ENCODE measurements at places on chromosomes 3 and 15. TPM values are rescaled to one million over a fixed set of nuclear protein-coding genes. Genes with fewer than 3 reads are reported as not detected.

SLC9A9 gene
- 15.6 TPM for total RNA-seq

OR5K2 gene
- not detected for total RNA-seq

- H3K4me1 ChIP-seq: peaks cover 51% of the 10 kb centered on the region
- no peaks in the 10 kb centered on the region for H3K27me3 ChIP-seq
- peak overlapping the region; percentile 15 for H3K27ac ChIP-seq
- no peaks in the 10 kb centered on the region for H3K36me3 ChIP-seq
These were observed 6.7 kb upstream of the SRP14 start for GRCh38 chr15:40045572-40046217.

DNA sequence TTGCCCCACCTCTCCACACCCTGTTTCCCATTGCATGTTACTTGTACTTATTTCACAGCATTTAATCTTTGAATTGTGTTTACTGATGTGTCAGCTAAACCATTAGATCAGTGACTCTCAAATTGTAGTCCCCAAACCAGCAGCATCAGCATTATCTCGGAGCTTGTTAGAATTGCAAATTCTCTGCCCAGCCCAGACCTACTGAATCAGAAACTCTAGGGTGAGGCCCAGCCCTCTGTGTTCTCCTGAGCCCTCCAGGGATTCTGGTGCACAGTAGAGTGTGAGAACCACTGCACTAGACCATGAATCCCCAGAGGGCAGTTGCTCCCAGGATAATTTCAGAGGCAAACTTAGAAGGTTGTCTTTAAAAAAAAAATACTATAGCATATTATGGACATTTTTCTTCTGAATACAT is 13.0 kb downstream of the PLD1 start:
- H3K4me1 ChIP-seq: peaks cover 17% of the 10 kb centered on the region
- H3K36me3 ChIP-seq: no peaks in the 10 kb centered on the region
- no peaks in the 10 kb centered on the region for H3K27me3 ChIP-seq
- H3K4me3 ChIP-seq: no peak overlapping the region
- H3K27ac ChIP-seq: no peak overlapping the region
- no peak for DNase-seq

CD276 gene
- 55.0 TPM for total RNA-seq

SEMA5B gene
- total RNA-seq: 0.71 TPM

- peak overlapping the region; percentile 20 for H3K27ac ChIP-seq
- no peak overlapping the region for H3K4me3 ChIP-seq
- no peaks in the 10 kb centered on the region for H3K36me3 ChIP-seq
- no peak for DNase-seq
These were observed 53.6 kb upstream of the BCL6 start for GRCh38 chr3:187798531-187799530.

DNA sequence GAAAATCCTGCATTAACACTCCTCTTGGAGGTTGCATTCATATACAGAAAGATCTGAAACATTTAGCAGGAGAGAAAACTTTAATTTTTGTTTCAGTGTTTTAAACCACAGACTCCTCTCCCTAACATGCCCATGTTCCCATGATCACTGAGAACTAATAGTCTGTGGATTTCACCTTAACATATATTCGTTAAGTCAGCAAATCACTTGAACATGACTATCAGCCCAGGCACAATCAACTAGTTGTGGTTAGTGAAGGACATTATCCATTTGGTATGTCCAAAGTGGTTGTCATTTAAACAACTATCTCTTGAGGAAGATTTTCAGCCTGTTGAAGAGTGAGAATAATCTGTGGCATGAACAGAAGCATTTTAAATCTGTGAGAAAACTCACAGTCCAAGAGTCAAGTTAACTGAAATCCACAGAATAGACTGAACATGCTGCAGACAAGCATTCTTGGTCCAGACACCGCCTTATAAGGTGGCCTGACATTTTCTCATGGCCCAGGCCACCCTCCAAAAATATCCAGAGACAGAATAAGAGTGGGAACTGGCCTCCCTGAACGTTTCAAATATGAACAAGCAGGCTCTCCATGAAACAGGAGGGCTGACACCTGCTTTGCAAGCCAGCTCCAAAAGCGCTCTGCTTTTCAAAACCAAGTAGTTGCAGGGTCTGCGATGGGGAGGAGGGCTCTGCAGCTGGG is 39.9 kb upstream of the ADCY5 start:
- peaks cover 19% of the 10 kb centered on the region for H3K36me3 ChIP-seq
- DNase-seq: no peak
- H3K4me1 ChIP-seq: no peaks in the 10 kb centered on the region
- H3K4me3 ChIP-seq: no peak overlapping the region
- no peak overlapping the region for H3K27ac ChIP-seq
- H3K27me3 ChIP-seq: peaks cover 4% of the 10 kb centered on the region

- no peak overlapping the region for H3K4me3 ChIP-seq
- no peaks in the 10 kb centered on the region for H3K27me3 ChIP-seq
- H3K4me1 ChIP-seq: no peaks in the 10 kb centered on the region
- no peak overlapping the region for H3K27ac ChIP-seq
- H3K36me3 ChIP-seq: no peaks in the 10 kb centered on the region
These were observed 132.2 kb downstream of the KLF13 start for GRCh38 chr15:31458596-31459399.

- H3K27me3 ChIP-seq: no peaks in the 10 kb centered on the region
- no peaks in the 10 kb centered on the region for H3K4me1 ChIP-seq
- no peak overlapping the region for H3K4me3 ChIP-seq
- H3K27ac ChIP-seq: no peak overlapping the region
- H3K36me3 ChIP-seq: no peaks in the 10 kb centered on the region
- DNase-seq: no peak
These were observed 40.0 kb upstream of the TEX9 start for GRCh38 chr15:56325186-56325585.

DNA sequence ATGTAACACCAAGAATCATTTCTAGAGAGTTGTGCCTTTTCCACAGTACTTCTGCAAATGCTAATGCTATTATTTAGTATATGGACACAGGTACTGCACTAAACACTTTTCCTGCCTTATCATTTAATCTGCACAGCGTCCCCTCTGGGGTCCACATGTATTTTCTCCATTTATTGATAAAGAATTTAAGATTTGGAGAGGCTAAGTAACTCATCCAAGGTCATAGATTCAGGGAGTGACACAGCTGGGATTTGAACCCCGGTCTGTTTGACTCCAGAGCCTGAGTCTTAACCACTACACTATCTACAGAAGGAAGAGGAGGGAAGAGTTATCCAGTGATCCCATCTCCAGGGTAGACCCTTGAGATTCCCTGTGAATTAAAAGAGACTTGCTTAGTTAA is 24.9 kb upstream of the TPRG1 start:
- H3K36me3 ChIP-seq: peaks cover 6% of the 10 kb centered on the region
- DNase-seq: no peak
- no peaks in the 10 kb centered on the region for H3K27me3 ChIP-seq
- no peak overlapping the region for H3K27ac ChIP-seq
- no peak overlapping the region for H3K4me3 ChIP-seq
- peaks cover 16% of the 10 kb centered on the region for H3K4me1 ChIP-seq

DNA sequence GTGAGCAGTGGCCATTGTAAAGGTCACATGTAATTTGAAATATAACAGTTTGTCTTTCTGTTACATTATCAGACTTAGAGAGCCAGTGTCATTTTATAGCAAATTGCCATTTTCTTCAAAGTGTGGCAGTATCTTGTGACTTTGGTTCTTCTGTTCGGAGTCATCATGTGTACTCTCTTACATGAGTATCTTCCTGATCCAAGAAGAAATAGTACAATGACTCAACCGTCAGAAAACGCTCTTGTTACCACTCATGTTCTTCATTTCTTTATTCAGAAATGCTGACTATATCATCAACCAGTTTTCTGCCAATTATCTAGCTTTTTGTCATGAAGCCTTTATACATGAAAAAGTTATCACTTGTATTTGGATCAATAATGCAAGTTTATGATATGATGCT is 93.6 kb upstream of the CGNL1 start:
- no peak overlapping the region for H3K27ac ChIP-seq
- no peak overlapping the region for H3K4me3 ChIP-seq
- H3K27me3 ChIP-seq: no peaks in the 10 kb centered on the region
- H3K36me3 ChIP-seq: peaks cover 74% of the 10 kb centered on the region
- peaks cover 4% of the 10 kb centered on the region for H3K4me1 ChIP-seq

DNA sequence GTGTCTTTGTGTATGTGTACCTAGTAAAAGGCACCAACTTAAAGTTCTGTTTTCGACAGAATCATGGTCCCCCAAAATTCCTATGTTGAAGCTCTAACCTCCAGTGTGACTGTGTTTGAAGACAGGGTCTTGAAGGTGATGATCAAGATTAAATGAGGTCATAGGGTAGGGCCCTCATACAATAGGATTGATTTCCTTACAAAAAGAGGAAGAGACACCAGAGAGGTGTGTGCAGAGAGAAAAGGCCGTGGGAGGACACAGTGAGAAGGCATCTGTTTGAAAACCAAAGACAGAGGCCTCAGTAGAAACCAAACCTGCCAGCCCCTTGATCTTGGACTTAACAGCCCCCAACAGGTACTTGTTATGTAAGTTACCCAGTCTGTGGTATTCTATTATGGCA is 52.0 kb upstream of the CORO2B start:
- H3K36me3 ChIP-seq: no peaks in the 10 kb centered on the region
- no peak overlapping the region for H3K27ac ChIP-seq
- no peaks in the 10 kb centered on the region for H3K27me3 ChIP-seq

- H3K27me3 ChIP-seq: no peaks in the 10 kb centered on the region
- no peak overlapping the region for H3K27ac ChIP-seq
- H3K4me3 ChIP-seq: no peak overlapping the region
- no peaks in the 10 kb centered on the region for H3K36me3 ChIP-seq
- DNase-seq: no peak
- no peaks in the 10 kb centered on the region for H3K4me1 ChIP-seq
These were observed 128.3 kb upstream of the RGMA start for GRCh38 chr15:93217343-93217742.

GRCh38 chr3:65685621-65686235 is 353.0 kb downstream of the MAGI1 start:
- H3K4me1 ChIP-seq: no peaks in the 10 kb centered on the region
- no peak for DNase-seq
- no peaks in the 10 kb centered on the region for H3K27me3 ChIP-seq
- no peaks in the 10 kb centered on the region for H3K36me3 ChIP-seq

GRCh38 chr3:111248406-111248805 is 176.8 kb downstream of the NECTIN3 start:
- H3K36me3 ChIP-seq: no peaks in the 10 kb centered on the region
- no peaks in the 10 kb centered on the region for H3K4me1 ChIP-seq
- no peak overlapping the region for H3K27ac ChIP-seq
- DNase-seq: no peak

DNA sequence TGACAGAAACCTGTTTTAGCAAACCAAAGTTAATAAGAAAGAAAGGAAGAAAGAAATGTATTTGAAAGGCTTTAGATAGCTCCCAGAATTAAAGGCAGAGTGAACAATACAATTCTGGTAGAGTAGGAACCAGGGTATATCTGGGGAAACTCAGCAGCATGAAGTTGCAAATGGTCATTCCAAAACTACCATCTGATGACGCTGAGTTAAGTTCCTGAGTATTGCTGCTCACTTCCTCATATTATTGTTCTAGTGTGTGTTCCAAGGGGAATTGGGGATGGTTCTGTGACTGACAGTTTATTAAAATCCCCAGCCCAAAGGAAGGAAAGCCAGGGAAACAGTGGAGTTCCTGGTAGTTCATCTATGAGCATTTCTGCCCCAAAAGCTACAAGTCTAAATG is 88.3 kb upstream of the FRMD4B start:
- no peaks in the 10 kb centered on the region for H3K4me1 ChIP-seq
- H3K4me3 ChIP-seq: no peak overlapping the region
- DNase-seq: no peak
- no peak overlapping the region for H3K27ac ChIP-seq
- H3K36me3 ChIP-seq: no peaks in the 10 kb centered on the region

IDH2 gene
- total RNA-seq: 46.7 TPM

GRCh38 chr3:33773637-33774036 is 24.8 kb upstream of the PDCD6IP start:
- H3K27me3 ChIP-seq: no peaks in the 10 kb centered on the region
- H3K27ac ChIP-seq: no peak overlapping the region
- H3K4me3 ChIP-seq: no peak overlapping the region
- H3K36me3 ChIP-seq: no peaks in the 10 kb centered on the region

SI gene
- total RNA-seq: not detected

GRCh38 chr3:123385001-123385401 is 63.9 kb downstream of the ADCY5 start:
- no peaks in the 10 kb centered on the region for H3K27me3 ChIP-seq
- H3K4me3 ChIP-seq: no peak overlapping the region
- H3K4me1 ChIP-seq: no peaks in the 10 kb centered on the region
- H3K27ac ChIP-seq: no peak overlapping the region

GRCh38 chr3:133835961-133836360 is 30.3 kb downstream of the SRPRB start:
- no peaks in the 10 kb centered on the region for H3K27me3 ChIP-seq
- no peak overlapping the region for H3K4me3 ChIP-seq
- DNase-seq: no peak

DNA sequence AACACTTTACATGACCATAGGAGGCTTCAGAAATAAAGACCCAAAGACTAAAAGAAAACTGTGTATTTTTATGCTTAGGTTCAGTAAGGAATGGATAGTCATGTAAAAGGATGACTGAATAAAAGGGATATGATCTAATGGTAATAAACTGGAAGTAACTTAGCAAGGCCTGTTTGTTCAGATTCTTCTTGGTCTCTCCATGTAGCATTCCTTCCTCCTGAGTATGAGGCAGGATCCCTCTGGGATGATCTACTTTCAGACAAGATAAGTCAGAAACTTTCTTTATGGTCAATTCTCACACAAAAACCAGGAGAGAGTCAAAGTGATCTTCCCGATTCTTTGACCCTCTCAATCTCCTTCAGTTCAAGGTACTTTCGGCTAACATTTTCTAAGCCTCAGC is 340.8 kb upstream of the DCBLD2 start:
- no peak overlapping the region for H3K27ac ChIP-seq
- no peak for DNase-seq
- H3K27me3 ChIP-seq: no peaks in the 10 kb centered on the region
- no peaks in the 10 kb centered on the region for H3K4me1 ChIP-seq
- H3K4me3 ChIP-seq: no peak overlapping the region

GOLGA8O gene
- not detected for total RNA-seq

DNA sequence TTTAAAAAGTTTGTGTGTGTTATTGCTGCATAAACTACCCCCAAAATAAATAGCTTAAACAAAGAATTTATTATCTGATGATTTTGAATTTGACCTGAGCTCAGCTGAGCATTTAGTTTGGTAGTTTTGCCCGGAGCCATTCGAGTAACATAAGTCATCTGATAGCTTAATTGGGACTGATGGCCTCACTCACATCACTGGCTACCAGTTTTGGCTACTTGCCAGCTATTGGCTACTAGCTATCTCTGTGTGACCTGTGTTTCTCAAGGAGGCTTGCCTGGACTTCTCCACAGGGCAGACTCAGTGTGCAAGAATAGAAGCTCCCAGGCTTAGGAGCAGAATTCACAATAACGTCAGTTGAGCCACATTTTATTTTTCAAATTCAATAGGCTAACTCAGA is 9.0 kb downstream of the CNTN3 start:
- H3K4me1 ChIP-seq: no peaks in the 10 kb centered on the region
- no peak for DNase-seq
- H3K27ac ChIP-seq: no peak overlapping the region
- no peaks in the 10 kb centered on the region for H3K36me3 ChIP-seq
- no peak overlapping the region for H3K4me3 ChIP-seq
- no peaks in the 10 kb centered on the region for H3K27me3 ChIP-seq

- H3K36me3 ChIP-seq: peaks cover 2% of the 10 kb centered on the region
- no peak for DNase-seq
- no peaks in the 10 kb centered on the region for H3K27me3 ChIP-seq
- H3K4me3 ChIP-seq: no peak overlapping the region
These were observed 38.7 kb downstream of the TIGIT start for GRCh38 chr3:114332342-114333179.

LRRK1 gene
- total RNA-seq: 24.3 TPM
